ENCODE measurements at places on chromosomes 13 and 19.

DNA sequence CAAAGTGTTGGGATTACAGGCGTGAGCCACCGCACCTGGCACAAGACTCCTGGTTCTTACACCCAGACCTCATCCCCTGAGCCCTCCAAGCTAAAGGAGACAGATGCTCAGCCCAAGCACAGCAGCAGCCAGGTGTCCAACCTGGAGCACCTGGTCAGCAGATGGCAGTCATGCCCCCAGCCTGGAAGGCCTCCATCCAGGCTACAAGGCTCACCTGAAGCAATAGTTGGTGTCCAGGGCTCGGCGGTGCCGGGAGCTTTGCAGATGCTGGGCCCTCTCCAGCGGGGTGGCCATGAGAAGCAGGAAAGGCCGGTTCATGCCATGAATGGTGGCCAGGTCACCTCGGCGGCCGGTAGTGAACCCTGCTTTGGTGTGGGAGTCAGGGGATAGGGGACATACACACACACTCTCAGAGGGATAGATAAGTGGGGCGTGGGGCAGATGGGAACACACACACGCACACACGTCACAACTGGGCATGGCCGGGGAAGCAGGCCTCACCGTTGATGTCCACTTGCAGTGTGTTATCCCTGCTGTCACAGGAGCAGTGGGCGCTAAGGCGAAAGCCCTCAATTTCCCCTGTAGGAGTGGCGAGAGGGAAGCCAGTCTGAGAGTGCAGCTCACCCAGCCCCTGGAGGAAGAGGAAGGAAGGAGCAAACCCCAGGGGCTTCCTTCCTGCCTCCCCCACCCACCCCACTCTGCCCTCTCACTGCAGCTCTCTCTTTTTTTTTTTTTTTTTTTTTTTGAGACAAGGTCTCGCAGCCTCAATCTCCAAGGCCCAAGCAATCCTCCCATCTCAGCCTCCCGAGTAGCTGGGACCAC, 11.8 kb downstream of the TGFB1 start:
- peak; percentile 29 for DNase-seq

DNA sequence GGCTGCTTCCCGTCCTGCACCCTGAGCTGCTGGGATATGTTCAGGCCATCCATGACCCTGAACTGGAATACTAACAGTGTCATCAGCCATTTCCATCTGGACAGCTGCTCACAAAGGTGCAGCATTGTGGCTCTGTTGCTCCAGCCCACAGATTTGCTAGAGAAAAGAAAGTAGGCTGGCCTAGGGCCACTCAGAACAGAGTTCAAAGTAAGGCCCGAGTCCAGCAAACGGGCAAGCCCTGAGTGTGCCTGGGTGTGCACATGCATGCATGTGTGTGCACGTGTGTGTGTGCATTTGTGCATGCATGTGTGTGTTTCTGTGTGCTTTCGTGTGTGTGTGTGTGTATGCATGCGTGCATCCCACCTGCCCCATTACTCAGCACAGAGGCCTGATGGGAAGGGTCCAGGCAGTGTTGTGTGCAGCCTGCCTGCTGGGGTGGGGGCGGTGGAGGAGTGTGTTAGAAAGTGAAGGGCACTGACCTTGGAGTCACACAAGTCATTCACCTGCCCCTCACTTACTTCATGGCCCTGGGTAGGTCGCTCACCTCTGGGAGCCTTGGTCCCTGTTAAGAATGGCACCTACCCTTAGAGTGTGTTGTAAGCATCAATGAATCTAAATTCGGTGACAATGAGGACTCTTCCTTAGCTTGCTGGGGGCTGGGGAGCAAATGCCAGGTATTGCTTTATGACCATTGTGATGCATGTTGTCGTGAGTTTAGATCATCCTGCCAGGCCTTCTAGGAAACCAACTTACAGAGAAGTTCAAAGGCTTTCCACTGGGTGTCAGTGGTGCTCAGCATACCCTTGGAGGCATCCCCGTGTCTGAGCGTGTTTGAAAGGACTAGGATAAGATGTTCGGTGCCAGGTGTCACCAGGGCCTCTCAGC, 53.2 kb downstream of the GPR12 start:
- peak; percentile 60 for DNase-seq

DNA sequence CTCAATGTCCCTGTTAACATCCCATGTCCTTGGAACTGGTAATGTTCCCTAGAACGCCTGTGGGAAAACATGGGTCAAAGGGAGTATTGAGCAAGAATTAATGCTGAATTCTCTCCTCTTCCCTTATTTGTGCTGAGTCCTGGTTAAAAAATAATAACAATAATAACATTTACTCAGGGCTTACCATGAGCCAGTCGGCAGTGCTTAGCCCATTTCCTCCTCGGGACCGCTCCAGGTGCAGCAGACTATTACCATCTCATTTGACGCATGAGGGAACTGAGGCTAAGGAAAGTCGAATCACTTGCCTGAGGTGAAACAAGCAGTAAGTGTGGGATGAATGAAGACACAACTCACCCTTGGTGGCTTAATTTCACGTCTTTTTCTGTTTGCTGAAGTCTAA, 33.6 kb upstream of the SLC15A1 start:
- DNase-seq: no peak

GRCh38 chr19:19997656-19998268, 41.5 kb downstream of the ZNF682 start:
- peak; percentile 62 for DNase-seq

DNA sequence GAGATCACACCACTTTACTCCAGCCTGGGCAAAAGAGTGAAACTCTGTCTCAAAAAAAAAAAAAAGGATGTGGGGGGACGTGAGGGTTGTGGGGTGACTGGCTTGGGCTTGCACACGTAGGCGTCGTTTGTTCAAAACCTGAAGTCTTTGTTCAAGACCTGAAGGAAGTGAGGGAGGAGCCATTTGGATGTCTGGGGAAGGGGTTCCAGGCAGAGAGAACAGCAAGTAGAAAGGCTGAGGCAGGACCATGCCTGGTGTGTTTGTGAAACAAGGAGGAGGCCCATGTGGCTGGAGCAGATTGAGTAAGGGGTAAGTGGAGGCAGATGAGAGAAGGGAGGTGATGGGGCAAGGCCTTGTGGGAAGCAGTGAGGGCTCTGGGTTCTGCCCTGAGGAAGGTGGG, 27.8 kb downstream of the PIN1 start:
- peak; percentile 42 for DNase-seq

- no peak for DNase-seq
These were observed 156.3 kb downstream of the SLITRK5 start for GRCh38 chr13:87827479-87827878.

- no peak for DNase-seq
These were observed 109.9 kb downstream of the RBM26 start for GRCh38 chr13:79295906-79296706.

- DNase-seq: no peak
These were observed 130.2 kb downstream of the DNAJC15 start for GRCh38 chr13:43153436-43154090.

- no peak for DNase-seq
These were observed 505 bp upstream of the ZIC2 start for GRCh38 chr13:99980824-99981734.

DNA sequence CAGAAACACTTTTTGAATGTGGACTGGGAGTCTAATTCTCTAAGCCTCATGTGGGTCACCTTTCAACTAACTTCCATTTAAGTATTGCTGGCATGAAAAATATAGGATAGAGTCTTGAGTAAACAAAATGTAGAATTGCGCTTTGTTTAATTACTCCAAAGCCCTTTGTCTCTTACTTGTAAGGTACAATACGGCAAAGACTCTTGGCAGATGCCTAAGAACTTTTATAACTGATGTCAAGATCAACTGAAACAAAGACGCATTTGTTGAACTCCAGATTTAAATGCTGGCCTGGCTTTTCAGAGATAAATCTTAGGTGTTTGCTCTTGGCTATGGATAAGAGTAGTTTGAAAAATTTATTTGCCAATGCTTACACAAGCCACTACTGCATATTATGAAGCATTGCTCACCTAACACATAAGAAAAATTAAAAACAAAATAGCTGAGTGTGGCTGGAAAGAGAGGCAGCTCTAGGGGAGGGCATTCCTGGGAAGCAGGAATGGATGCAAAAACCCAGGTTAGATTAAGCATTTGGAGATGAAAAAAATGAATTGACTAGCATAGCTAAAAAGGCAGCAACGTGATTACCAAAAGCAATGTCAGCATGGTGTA, 107.3 kb upstream of the STARD13 start:
- DNase-seq: no peak

DNA sequence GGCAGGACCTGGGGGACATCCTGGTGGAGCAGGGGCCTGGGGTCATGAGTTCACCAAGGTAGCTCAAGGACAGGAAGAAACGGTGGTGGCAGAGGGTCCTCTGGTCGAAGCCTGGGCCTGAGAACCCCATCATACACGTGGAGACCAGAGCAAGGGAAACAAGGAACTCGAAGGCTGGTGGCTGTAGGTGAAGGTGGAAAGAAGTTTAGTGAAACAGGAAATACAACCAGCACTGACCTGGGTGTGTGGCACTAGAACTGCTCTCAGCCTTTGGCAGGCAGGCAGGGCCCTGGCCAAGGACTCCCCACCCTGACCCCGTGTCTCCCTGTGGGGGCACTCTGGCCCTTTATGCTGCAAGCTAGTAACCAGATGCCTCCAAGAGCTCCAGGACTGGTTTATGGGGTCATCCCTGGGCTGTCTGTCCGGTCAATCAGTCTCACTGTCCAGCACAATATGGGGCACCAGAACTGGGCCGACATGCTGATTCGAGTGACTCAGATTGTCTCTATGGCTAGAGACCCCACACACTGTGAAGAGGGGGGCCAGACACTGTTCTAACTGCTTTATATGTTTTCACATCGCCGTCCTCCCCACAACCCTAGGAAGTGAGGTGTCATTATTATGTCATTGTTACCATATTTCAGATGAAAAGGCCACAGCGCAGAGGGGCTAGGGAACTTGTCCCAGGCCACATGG, 3.8 kb downstream of the COX6B2 start:
- no peak for DNase-seq

GRCh38 chr19:58519087-58519354, 589 bp downstream of the ZBTB45 start:
- DNase-seq: peak; percentile 77

GRCh38 chr13:98157188-98157587, 14.3 kb downstream of the FARP1 start:
- no peak for DNase-seq

DNA sequence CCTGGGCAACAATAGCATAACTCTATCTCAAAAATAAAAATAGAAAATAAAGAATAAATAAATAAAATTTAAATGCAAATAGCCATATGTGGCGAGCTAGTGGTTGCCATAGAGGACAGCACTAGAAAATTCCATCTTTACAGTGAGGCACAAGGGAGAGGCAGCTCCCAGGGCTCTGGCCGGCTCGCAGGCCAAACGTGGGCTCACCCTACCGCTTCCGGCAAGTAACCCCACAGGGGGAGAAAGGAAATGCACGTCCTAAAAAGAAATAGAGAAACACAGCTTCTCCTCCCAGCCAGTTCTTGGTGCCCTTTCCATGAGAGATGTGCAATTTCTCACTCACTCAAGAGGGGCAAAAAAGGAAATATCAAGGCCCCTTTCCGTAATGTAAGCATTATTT, 12.4 kb upstream of the GRWD1 start:
- DNase-seq: no peak

GRCh38 chr19:12791345-12792050, at the start of gene JUNB:
JUNB (plus strand) TSS chr19:12791486; CDS start chr19:12791772, 286 bp downstream.
- peak; percentile 96 for DNase-seq

- DNase-seq: peak; percentile 72
These were observed 10.2 kb upstream of the JSRP1 start for GRCh38 chr19:2266183-2266993.

DNA sequence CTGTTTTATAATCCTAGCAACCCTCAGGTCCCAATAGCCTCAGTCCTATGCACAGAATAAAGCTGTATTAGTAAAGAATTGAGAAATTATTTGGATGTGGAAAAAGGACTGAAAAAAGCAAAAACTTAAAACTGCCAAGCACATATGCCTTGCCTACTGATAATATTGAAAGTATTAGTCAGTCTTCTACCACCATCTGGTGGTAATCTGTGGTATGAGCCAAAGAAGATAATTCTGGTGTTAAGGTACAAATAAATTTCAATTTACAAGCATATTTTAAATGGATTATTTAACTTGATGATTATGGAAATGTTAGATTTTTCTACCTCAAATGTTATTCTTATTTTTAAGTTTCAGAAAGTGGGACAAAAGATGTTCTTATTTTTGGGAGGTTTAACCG, 460.3 kb upstream of the KLHL1 start:
- no peak for DNase-seq

- DNase-seq: peak; percentile 19
These were observed 437 bp downstream of the SUCLA2 start for GRCh38 chr13:48000559-48001113.

DNA sequence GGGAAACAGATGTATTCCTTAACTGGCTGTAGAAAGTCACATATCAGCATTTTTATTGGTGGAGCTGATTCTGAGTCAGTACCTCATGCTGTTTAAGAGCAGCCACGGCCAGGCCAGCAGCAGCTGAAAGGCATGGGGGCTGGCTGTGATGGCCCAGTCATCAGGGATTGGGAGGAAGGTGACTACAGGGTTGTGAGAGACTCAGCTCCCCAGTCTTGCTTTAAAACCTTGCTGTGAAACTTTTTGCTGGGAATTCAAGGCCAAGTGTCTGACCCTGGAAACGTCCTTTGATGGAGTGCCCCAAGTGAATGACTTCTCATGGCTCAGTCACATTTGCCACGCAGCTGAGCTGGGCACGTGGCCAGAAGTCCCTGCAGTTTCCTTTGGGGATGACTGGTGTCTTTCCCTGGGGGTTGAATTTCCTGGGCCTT, 39.1 kb upstream of the RNF113B start:
- DNase-seq: no peak

DNA sequence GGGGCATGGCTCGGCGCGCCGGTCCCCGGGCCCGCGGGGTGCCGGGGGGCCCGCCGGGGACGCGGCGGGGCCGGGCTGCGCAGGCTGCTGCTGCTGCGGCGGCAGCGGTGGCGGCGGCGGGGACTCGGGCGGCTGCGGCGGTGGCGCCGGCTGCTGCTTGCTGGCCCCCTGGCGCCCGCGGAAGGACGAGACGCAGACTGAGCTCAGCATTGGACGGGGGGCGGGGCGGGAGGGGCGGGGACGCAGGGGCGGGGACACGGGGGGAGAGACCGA, 368 bp downstream of the KCNC3 start:
- DNase-seq: no peak

DNA sequence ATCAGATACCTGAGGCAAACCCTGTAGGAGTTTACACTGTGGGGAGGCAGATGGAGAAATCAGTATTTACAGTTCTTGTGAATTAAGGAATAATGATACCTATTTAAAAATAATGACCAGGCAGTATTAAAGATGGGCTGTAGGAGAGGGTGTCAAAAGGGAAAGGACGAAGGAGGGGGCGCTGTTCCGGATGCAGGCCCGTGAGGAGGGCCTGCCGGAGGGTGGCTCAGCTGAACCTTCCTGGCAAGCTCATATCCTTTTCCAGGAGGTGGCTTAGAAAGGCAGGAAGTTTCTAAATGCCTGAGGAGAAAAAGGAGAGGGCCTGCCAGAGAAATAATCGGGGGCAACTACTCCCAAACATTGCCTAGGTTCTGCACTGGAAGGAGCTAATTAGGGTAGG, 46.6 kb downstream of the MBNL2 start:
- no peak for DNase-seq

DNA sequence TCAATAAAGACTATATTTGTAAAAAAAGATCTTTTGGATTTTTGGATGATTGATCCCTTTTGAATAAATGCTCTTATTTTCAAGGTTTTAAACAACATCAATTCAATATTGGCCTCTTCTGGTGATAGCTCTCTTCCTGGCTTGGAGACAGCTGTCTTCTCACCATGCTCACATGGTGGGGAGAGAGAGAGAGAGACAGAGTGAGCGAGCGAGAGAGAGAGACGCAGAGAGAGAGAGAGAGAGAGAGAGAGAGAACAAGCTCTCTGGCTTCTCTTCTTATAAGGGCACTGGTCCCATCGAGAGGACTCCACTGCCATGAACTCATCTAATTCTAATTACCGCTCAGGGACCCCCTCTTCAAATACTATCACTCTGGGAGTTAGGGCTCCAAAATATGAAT, 32.1 kb upstream of the FARP1 start:
- DNase-seq: no peak
